ENCODE measurements at places on chromosomes 6 and 20. TPM values are rescaled to one million over a fixed set of nuclear protein-coding genes. Genes with fewer than 3 reads are reported as not detected.

GRCh38 chr6:147205690-147206600, 1.7 kb downstream of the STXBP5 start:
- no peak for DNase-seq

- no peak for DNase-seq
Measured at GRCh38 chr20:36482044-36482473, 59.3 kb upstream of the MYL9 start.

DNA sequence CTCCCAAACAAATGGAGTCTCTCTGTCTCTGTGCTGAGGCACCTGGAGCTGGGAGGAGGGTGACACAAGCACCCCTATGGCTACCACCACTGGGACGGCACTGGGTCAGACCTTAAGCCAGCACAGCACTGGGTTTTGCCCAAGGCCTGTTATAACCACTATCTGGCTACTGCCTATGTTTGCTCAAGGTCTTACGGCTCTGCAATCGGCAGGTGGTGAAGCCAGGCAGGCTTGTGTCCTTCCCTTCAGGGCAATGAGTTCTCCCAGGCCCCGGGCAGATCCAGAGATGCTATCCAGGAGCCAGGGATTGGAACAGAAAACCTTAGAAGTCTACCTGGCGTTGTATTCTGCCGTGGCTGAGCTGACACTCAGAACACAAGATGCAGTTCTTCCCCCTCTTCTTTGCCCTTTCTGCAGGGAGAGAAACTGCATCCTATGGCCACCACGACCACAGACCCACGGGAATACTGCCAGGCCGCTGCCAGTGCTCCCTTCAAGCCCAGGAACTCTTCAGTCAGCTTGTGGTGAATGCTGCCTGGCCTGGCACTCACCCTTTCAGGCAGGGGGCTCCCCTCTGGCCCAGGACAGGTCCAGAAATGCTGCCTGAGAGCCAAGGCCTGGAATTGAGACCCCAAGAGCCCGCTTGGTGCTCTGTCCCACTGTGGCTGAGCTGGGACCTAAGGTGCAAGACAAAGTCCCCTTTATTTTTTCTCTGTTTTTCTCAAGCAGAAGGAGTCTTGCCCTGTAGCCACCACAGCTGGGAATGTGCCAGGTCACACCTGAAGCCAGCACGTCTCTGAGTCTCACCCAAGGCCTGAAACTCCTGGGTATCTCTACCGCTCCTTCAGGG, 67.0 kb upstream of the FRMD1 start:
- DNase-seq = peak; percentile 32

The CFB gene
- total RNA-seq = 23.9 TPM

DNA sequence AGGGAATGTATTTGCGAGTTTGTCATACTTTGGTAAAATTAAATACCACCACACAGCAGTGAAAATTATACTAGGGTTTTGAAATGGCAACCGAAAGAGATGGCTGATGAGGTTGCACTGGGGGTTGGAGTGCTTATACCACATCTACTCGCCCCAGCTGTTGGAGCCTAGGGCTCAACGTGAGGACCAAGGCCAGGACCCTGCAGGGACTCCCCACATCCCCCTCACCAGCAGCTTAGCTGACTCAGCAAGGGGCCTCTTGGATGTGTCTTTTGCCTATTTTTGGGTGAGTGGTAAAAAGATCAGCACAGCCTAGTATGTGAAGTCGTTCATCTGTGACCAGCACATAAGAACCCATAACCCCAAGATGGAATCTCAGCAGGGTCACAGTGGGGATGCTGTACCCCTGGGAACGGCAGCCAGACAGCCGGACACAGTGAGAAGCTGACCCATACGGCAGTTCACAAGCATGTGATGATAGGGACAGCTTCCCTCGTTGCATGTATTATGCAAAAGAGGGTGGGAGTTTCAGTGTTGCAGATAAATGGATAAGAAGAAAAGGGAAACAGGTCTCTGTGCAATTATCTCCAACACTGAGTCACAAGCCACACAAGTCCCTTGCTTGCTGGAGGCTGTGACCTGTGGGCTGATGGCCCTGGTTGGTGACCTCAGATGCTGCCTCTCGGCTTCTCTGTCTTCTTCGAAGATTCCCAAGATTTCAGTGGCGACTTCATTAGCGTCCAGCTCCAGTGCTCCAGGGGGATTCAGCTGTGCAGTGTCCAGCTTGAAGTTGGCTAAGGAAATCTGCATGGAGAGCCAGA, 20.9 kb upstream of the SPO11 start:
- peak; percentile 19 for DNase-seq

- DNase-seq = no peak
Measured at GRCh38 chr6:14674867-14675648, 557.5 kb downstream of the CD83 start.

DNA sequence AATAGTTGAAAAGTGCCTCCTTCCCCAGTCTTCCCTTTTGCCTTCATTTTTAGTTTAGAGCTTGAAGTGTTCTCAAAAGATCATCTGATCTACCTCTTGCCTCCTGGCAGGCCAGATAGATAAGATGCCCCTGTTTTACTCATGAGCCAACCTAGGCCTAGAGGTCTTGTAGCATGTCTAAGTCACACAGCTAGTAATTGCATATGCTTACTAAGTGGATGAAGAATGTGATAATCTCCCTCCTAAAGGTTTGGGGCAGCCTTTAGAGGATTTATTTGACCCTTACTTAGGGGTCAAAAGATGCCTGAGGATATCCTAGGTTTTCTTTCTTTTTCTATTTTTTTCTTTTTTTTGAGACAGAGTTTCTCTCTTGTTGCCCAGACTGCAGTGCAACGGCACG, 2.1 kb downstream of the C6orf141 start:
- no peak for DNase-seq

The TREM2 gene
- total RNA-seq = 3.3 TPM

- DNase-seq = no peak
Measured at GRCh38 chr6:10141746-10142443, 273.0 kb downstream of the TFAP2A start.

The PI3 gene
- total RNA-seq = not detected

The PHACTR3 gene
- 0.28 TPM for total RNA-seq

DNA sequence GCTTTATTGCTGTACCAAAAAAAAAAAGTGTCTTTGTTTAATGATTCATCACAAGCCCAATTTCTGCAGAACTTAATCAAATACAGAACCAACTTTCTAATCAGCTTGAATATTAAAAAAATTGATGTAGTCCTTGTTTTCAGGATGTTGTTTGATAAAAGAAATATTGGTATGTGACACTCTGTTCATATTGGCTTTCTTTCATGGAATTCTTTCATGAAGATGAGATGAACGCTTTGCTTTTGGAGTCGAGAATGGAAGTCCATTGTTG, 184.3 kb downstream of the ZNF217 start:
- no peak for DNase-seq

DNA sequence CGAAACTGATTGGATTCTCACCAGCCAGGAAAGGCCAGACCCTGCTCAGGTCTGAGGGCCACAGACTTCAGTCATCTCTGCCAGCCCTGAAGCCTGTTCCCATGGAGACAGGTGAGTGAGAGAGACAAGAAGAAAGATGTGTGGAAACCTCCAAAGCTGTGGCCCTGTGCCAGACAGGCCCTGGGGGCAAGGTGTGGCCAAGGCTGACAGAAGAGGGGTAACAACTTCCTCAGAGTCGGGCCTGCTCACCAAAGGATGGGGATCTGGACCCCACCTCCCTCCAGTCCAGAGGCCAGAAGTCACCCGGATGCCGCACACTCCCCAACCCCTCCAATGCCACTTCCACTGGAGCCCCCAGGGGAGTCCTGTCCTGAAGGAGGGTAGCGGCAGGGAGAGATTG, 73.6 kb downstream of the MDGA1 start:
- DNase-seq = no peak

The NSFL1C gene
- total RNA-seq = 44.4 TPM

GRCh38 chr6:41727705-41728072, 7.7 kb downstream of the TFEB start:
- DNase-seq = no peak

- DNase-seq = no peak
Measured at GRCh38 chr6:165705941-165706340, 42.9 kb upstream of the PDE10A start.

- DNase-seq = no peak
Measured at GRCh38 chr6:17157617-17158016, 55.8 kb downstream of the STMND1 start.

- DNase-seq = no peak
Measured at GRCh38 chr6:85412911-85413430, 36.9 kb upstream of the NT5E start.

The TFEB gene
- 21.0 TPM for total RNA-seq

The NNAT gene
- 125 TPM for total RNA-seq

- no peak for DNase-seq
Measured at GRCh38 chr6:10073341-10073740, 341.5 kb downstream of the TFAP2A start.

DNA sequence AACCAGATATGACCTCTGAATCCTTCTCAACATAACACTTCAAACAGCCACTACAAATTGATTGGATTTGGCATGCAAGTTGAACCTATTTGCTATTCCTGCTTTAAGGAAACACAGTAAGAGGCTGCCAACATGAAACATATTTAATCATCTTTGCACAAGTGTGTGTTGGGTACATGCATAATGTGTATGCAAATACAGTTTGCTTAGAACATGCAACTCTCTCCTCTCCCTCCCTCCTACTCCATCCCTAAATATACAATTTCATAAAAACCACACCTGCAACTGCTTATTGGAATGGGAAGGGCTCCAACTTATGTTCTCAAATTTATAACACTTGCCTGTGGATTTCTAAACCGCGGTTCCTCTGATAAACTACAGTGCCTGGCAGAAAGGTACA, 71.5 kb downstream of the CD83 start:
- no peak for DNase-seq

GRCh38 chr20:14643146-14643545, 305.7 kb upstream of the FLRT3 start:
- DNase-seq = no peak

DNA sequence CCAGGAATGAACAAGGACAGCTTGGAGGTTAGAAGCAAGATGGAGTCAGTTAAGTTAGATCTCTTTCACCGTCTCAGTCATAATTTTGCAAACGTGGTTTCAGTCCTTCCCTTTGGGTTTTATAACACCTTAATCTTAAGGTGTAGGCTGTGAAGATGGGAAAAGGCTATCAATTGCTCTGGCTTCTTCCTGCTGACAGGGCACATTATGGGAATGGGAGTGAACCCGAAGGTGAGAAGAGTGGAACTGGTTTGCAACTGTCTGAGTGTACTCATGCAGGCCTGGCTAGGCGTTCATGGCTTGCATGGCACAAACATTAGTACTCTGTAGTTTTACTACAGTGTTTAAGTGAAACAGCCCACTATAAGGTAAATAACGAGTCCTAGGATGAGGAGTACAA, 9.4 kb downstream of the TAF8 start:
- DNase-seq = no peak

The LAMA5 gene
- 110 TPM for total RNA-seq

DNA sequence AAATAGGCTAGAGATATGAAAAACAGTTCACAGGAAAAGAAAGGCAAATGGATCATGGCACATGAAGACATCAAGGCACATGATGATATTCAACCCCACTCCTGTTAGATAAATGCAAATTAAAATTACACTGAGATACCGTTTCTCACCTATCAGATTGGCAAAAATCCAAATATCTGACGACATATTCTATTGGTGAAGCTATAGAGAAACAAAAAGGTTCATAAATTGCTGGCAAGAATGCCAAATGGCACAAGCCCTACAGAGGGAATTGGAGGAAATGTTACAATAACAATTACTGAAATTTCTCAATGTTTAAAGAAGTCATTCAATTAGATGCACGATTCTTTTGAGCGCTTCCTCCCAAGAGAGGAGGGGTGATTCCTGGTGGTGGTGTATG, 45.3 kb upstream of the DSN1 start:
- DNase-seq = no peak

The NKX2-2 gene
- not detected for total RNA-seq

- no peak for DNase-seq
Measured at GRCh38 chr6:157091243-157091642, 232.1 kb downstream of the TMEM242 start.

DNA sequence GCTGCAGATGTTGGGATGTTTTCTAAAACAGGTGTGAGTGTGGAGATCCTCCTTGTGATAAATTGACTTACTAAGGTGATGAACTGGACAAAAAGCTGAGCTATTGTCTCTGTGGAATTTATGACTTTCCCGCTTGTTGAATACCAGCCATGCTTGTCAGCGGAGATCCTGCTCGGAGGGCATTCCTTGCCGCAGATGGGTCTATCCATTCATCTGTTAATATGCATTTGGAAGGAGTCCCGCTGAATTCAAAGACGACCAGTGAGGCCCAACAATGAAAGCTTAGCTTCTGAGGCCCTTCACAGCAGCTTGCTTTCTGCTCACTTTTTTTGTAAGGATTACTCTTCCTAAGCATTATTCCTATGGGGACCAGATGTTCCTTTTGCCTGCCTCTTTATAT, 124.9 kb downstream of the TIAM2 start:
- DNase-seq = no peak
